ENCODE measurements at places on chromosomes 11 and 22.

DNA sequence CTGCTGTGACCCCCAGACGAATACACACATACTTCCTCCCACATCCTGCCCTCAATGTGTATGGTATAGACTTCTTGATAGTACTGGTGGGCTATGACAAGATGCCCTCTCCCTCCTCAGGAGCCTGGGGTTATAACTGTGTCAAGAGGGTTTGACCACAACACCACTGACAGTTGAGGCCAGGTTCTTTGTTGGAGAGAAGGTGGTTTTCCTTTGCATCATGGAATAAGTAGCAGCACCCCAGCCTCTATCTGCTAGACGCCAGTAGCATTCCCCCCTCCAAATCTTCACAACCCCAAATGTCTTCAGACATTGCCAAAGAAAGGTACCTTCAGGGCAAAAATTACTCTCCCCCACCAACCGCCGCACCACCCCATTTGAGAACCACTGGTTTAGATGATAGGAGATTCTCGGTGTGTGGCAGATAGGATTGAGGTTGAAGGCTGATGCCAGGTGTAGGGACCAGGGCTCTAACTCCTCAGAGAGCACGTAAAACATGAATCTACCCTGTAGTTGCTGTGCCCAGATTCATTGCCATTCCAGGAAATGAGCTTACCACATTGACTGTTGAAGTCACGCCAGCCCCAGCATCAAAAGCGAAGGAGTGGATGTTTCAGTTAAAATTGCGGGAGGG lies 5.5 kb upstream of the MYO18B start:
- peak; percentile 7 for DNase-seq

DNA sequence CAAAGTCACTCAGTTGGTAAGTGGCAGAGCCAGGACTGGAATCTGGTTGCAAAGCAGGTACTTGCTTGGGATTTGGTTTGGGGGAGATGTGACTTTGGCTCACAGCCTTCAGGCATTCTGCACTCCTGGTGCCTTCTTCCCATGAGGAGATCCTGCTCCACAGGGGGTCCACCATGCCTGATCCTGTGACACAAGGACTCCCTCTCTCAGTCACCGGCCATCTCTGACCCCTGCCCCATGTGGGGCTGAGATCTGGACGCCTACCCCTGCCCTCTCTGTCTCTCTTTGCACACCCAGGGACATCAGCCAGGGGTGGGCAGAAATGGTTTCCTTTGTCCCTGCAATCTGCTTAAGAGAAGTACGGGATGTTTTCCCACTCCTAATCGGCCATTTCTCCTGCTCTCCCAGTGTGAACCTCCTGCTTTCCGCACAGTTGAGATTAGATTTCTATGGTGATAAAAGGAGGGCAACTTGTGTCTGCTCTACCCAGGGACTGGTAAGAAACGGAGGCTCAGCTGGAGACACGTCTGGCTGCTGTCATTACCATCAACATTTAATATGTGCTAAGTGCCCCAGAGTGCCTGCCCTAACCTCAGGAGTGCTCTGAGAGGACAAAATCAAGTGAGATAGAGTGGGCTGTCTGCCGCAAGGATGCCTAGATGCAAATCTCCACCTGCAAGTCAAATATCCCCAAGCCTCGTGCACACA lies 11.1 kb upstream of the FXYD6 start:
- DNase-seq = no peak

DNA sequence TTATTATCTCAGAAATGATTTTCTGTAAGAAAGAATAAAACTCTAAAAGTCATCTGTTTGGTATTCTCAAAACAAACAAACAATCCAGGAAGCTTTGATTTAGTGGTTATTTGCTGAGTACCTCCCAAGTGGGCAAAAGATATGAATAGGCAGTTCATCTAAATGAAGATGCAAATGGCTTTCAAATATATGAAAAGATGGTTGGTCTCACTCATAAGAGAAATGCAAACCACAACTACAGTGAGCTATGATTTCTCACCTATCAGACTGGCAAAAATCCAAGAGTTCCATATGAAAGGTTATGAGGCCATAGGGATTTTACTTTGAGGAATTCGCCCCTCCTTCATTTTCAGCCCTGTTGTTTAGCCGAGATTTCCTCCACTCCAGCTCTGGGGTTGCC lies 11.3 kb upstream of the P2RY2 start:
- DNase-seq = no peak

DNA sequence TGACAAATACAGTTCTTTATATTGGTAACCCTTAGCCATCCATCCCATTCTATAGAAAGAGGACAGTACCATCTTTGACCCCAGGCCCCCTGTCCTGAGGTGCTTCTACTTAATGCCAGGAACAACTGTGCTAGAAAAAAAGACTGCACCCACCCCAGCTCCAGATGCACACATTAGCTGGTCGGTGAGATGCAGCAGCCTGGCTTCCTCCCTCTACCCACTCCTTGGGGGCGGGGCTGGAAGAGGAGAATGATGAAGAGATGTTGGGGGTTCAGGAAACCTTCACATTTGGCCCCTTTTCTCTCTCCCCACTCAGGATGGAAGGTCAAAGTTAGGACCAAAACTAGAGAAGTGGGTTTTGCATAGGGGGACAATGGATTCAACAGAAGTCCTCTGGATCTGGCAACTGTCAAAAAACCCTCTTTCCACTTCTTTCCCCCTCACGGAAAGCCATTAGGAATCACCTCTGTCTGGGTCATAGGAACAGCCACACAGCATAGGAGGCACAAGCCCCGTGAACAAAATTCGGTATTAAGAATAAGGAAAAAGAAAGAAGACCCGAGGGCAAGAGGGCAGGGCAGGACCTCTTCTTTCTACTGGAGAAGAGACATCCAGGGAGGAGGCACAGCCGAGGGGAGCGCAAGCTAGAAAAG lies 755 bp downstream of the NRIP3 start:
- DNase-seq = peak; percentile 4

DNA sequence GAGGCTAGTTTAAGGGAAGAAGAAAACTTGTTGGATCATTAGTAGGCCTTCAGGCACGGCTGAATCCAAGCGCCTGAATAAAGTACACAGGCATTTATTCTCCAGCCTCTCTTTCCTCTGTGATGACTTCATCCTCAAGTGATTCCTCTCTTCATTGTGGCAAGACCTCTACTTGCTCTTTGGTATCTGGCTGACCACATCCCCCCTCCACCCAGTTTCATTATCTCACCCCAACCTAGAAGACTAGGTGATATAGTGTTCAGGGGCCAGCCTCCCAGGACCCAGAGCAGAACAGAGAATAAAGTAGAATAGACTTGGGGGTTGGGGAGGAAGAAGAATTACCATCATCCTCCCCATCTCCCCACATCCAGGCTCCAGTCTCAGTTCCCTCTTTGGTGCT lies 189.3 kb downstream of the MIAT start:
- no peak for DNase-seq

- DNase-seq = peak; percentile 71
These were observed 123.6 kb downstream of the ABTB2 start for GRCh38 chr11:34234086-34234740.

DNA sequence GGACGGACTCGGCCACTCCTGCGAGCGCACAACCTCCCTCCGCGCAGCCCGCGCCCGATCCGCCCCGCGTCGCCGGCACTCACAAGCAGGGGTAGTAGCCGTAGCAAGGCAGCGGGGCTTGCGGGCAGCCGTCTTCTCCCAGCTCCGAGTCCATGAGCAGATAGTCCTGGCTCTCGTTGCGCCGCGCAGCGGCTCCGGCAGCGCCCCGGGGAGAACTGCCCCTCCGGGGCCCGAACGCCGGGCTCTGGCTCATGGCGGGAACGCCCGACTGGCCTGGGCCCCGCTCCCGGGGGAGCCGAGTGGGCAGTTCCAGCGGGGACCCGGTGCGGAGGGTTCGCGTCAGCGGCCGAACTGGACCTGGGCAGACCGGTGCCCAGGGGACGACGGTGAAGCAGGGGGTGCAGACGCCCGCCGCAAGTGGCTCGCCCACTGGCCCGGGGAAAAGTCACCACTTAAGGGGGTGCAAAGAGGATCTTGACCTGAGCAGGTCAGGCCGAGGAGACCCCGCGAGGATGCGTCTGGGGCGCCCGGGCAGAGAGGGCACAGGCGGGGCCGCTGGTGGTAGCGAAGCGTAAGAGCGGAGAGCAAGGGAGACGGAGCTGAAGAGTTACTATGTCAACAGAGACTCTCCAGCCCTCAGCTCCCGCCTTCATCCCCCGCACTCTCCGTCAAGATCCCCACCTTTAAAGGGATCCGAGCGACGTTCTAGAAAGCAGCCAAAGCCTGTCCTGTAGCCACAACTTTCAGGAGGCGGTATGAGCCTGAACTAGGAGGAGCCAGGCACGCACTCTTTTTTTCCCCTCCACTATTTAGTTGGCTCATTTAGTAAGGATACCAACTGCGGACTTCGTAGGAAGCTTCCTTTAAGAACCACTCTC lies at the start of gene TRPC6:
Gene TRPC6, minus strand, starts transcription at position 757 of the 878 bp plus-strand sequence. Its CDS starts 504 bp downstream, at position 253.
- DNase-seq = no peak

- no peak for DNase-seq
These were observed 515.1 kb downstream of the CNTN5 start for GRCh38 chr11:99535819-99536218.

- DNase-seq = peak; percentile 33
These were observed 1.3 kb downstream of the NAP1L4 start for GRCh38 chr11:2990617-2991451.

GRCh38 chr11:134047586-134047999 lies 21.3 kb upstream of the JAM3 start:
- DNase-seq = no peak

DNA sequence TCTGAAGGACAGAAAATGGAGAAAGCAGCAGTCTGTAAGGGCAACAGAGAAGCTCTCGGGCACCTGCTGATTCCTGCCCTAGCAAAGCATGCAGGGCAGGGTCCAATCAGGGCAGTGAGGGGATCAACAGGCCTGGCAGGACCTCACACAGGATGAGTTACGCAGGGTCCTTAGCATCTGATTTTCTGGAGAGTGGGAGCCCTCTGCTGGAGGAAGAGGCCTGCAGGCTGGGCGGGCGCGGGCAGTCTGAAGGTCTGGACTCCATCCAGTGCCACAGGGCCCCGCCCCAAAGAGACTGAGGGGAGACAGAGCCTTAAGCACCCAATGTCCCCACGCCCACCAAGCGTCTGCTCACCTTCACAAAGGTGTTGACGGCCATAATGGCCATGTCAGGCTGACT lies 28.9 kb downstream of the AP1B1 start:
- no peak for DNase-seq

- no peak for DNase-seq
These were observed 5.4 kb downstream of the EMID1 start for GRCh38 chr22:29211066-29211465.

DNA sequence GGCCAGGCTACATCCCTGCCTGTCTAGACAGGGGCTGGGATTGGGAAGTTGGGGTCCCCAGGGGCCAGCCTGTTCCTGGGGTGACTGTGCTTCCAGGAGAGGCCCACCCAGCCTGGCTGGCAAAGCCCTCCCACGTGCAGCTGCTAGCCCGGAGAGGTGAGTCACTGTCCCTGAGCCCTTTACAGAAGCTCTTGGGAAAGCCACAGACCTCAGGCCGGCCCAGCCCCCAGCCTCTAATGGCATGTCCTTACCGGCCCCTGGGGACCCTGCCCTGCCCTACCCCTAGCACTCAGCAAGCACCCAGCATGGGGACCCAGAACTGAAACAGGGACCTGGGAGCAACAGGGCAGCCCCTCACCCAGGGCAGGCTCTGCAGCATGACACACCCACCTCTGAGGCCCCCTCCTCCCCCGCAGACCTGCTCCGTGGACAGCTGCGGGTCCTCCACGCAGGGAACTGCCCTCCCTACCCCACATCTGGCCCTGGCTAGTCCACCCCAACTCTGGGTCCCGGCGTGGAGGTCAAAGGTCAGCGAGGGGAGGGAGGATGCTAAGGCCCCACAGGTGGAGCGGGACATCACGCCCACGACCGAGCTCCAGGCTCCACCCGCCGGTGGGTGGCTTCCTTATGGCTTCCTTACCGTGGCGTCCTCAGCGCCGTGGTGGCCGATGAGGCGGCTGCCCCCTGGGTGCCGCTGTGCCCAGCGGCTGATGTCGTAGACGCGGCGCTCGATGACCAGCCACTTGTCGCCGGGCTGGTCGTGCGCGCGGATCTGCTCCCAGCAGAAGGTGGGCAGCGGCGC lies 615 bp downstream of the FADS3 start:
- peak; percentile 33 for DNase-seq

DNA sequence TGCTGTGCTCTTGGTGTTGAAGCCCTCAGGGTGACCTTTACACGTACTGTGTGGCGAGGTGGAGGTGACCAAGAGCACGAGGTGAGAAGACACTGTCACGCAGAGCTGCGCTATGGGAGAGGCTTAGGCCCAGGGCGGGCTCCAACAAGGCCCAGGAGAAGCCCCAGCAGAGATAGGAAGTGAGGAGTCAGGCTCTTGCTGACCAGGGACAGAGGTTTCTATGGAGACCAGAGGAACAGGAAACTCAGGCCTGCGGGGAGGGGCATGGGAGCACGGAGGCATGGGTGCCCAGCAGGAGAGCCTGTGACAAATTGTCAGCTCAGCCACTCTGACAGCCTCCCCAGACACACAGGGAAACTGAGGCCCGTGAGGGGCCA lies 15.8 kb downstream of the DGKZ start:
- DNase-seq = no peak

GRCh38 chr11:48025293-48025983 lies 45.1 kb downstream of the PTPRJ start:
- DNase-seq = no peak

GRCh38 chr22:42908374-42908746 lies 51.3 kb upstream of the ARFGAP3 start:
- DNase-seq = no peak

DNA sequence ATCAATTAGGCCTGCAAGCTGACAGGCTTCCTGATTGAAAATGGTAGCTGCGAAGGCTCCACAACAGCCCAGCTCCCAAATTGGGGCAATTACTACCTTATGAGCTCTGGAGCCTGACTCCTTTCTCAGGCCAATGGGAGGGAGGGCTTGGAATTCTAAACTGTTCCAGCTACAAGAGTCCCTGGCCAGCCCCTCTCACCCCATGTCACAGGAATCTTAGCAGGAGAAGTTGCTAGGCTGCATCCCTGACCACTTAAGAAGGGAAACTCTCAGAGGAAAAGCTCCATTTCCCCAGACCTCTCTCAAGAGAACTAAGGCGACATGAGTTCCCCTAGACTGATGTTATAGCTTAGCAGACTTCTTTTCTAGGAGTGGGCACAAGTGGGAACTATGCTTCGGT lies 4.9 kb downstream of the LRP4 start:
- DNase-seq = no peak

DNA sequence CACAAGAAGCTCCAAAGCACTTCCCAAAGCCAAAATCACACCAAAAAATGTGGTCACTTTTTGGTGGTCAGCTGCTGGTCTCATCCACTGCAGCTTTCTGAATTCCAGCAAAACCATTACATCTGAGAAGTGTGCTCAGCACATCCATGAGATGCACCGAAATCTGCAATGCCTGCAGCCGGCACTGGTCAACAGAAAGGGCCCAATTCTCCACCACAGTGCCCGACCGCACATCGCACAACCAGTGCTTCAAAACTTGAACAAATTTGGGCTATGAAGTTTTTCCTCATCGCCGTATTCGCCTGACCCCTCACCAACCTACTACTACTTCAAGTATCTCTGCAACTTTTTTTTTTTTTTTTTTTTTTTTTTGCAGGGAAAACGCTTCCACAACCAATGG lies 89.9 kb upstream of the LUZP2 start:
- DNase-seq = no peak
